Aorta (tissue), 5 donors: ENCODE measurements at places on chromosomes 1 and 21.

GRCh38 chr1:119009312-119009655 is 21.1 kb upstream of the TBX15 start:
- DNase-seq = no peak

- no peak for DNase-seq
Observed at GRCh38 chr1:111234866-111235265, 7.4 kb downstream of the CHI3L2 start.

- DNase-seq = no peak
Observed at GRCh38 chr1:211644653-211645052, 30.8 kb downstream of the NEK2 start.

DNA sequence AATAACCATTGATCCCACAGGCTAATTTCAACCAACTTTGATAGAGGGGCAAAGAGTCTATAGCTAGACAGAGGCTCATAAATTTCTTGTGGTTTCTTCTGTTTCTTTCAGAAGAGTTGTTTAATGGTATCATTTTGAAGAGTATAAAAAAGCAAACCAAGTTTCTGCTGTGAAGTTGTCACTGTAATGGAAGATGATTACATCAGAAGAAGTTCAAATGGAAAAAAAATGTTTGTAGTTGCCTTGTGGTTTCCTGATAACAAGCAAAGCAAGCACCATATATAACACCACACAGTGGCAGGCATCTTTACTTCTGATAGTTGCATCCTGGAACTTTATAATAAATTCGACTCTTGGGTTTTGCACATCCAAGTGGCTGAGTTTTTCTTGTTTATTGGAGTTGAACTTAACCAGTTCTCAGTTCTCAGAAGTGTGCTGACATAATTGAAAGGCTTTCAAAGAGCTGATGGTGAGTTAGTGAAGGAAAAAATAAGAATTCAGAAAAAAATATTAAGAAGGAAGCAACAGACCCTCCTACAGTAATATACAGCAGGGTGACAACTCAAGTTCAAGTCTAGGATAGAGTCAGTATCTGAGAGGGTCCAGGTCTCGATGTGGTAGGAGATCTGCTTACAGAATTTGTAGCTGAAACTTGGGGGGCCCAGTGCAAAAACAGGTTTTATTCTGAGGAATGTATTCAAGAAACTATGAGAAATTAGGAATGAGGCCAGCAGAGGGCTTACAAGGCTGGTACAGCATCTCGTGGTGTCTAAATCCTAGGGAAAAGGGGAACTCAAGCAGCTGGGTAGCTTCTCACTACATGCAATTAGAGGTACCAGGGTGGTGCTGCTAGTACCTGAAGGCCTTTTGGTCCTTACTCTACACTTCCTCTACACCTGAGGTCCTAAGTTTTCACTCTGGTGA is 123.5 kb downstream of the CRB1 start:
- no peak for DNase-seq

DNA sequence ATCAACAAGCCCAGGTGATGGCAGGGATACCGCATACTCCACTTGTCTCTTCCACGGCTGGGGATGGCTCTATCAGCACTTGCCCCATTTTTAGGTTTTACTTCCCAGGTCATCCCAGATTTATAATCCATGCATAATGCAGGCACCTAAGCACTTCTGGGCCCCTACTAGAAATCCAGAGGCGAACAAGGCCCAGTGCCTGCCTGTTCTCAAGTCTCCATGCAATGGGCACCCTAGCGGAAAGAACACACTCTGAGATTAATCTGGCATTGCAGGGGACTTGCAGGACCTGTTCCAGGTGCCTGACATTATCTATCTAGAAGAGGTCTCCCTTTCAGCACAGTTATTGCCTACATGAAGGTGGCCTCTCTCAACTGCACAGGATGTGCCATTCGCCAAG is 39.8 kb downstream of the HIVEP3 start:
- DNase-seq = no peak

GRCh38 chr1:207164086-207164485 is 60.1 kb downstream of the C4BPA start:
- no peak for DNase-seq

- no peak for DNase-seq
Observed at GRCh38 chr1:208601561-208601960, 357.4 kb upstream of the PLXNA2 start.

DNA sequence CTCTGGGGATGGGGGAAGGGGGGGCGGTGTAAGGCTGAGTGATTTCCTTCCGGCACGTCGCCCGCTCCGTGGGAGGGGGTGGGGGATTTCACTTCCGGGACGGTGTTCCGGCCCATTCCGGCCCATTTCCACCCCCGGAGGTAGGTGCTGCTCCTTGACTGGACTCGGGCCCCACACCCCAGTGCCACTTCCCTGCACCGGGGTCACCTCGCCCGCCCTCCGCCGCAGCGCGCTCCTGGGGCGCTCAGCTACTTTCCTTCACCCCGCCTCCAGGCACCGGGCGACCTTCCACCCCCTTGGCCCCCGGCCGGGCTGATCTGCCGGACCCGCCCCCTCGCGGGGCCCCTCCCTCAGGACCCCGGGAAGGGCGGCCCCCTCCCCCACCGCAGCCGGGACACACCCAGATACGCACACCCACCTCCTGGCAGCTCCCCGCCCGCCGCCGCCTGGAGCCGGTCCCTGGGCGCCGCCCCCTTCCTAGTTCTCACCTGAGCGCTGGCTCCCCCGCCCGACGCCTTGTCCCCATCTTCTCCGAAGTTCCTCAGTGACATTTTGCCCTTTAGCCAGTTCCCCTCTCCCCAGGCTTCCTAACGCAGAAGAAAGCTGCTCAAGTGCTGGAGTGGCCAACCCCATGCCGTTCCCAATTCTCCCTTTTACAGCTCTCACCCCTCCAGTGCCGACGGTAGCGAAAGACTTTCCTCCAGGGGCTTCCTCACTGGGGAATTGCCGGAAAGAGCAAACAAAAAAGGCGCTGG is at the start of gene ZBTB37:
TSS of gene ZBTB37 (plus strand) at position 115 of the 755 bp plus-strand sequence. CDS start 1,846 bp downstream, outside the sequence.
- peak; percentile 94 for DNase-seq

- no peak for DNase-seq
Observed at GRCh38 chr1:69172003-69173000, 395.4 kb upstream of the LRRC7 start.

- DNase-seq = no peak
Observed at GRCh38 chr1:38536089-38536488, 323.5 kb downstream of the RRAGC start.

DNA sequence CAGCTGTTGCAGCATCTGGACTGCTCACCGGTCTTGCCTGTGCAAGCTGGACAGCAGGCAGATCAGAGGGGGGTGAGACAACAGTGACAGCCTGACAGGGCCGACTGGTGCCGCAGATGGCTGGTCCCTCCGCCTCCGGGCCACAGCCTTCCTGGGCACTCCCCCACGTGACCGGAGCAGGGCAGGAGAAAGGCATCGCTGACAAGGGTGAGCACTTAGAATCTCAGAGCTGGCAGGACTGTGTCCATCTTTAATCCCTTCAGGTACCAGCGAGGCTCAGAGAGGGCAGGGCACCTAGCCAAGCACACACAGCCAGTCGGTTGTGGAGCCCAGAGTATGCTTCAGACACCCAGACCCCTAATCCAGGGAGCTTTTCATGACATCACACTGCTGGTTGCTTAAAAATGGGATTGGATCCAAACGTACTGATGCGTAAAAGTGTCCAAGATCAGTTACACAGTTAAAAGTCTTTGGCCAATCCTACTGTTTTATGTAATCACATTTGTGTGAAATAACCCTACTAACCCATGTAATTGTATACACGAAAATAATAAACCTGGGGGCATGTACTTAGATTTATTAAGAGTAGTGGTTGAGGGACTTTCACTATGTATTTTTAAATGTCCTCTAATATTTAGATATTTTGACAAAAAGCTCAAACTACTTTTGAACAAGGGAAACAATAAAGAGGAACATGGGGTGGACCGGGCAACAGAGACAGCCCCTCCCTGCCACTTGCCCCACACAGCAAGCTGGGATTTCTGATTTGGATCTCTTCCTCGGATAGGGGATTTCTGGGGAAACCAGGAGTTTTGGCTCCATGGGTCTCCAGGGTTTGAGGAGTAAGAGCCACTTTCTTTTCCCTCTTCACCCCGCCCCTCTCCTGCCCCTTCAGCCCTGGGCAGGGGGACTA is 758 bp upstream of the CNTN2 start:
- DNase-seq = no peak

- DNase-seq = no peak
Observed at GRCh38 chr1:162666006-162666645, 33.9 kb downstream of the DDR2 start.

GRCh38 chr1:91406773-91407389 is 2.2 kb upstream of the HFM1 start:
- DNase-seq = no peak

DNA sequence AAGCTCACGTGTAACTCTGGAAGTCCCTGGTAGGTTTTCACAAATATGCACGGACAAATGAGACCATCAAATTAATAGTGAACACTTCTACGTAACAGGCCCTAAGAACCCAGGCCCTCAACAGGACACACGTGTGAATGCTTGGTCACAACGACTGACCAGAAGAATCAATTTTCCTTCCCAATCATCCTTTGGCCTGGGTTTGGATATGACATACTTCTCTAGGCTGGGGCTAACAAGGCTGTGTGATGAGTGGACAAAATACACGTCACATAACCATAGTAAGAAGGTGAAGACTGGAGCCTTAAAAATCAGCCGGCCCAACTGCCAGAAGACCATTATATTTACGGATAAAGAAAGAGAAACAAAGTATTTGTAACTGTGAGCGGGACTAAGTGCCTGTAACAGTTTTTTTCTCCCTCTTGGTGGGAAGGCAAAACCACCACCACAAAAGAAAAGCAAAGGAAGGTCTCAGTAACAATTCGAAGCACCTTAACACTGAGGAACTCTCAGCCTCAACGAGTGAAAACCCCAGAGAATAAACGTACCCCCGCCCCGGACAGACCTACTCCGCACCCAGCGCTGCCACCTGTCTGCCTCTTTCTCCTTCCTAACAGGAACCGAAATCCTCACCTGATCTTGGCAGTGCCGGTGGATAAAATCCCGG is 450 bp downstream of the SDE2 start:
- no peak for DNase-seq

DNA sequence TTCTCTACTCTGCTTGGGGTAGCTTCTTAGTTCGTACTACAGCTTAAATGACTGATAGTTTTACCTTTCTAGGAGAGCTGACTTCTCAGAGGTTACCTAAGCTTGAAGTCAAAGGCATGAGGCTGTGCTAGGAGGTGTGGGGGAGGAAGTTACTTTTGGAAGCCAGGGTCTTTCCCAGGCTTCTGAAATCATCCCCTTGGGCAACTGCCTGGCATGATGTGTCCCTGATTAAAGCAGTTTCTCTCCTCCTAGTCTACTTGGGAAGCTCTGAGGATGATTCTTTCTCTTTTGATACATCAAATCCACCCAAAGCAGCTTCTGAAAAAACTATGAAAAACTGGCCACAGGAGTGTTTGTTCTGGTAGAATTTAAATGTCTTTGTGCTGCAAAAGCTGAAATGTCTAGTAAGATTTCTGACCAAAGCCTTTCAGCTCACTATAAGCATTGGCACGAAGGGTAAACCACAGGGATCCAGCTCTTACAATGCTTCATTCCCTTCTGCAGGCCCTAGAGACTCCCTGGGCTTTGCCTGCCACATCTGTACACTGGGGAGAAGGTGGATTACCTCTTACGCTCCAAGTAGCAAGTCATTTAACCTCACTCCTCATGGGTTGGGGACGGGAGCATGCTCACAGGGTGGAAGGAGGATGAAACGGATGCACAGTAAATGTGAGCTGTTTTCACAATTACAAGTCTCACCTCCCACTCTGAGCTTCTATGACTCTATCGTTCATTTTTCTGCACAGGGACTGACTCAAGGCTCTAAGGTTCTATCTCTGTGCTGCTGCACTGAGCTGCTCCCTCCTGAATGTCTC is 59.6 kb downstream of the RUNX1 start:
- DNase-seq = no peak

DNA sequence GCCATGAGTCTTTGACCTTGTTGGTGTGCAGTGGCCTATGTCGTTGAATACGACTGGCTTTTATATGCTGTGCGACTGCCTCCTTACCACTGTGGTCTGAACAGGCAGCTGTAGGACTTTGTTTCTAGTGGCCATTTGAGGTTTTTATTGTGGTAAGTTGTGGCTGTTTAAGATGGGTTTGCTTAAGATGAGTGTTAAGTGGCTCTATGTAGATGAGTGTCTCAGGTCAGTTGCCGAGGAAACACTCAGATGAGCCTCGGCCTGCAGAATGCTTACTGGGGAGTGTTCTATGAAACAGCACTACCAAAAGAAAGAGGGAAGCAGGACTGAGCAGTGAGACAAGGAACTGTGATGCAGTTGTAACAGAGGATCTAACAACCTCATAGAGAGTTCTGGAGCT is 14.9 kb upstream of the CD1C start:
- no peak for DNase-seq

DNA sequence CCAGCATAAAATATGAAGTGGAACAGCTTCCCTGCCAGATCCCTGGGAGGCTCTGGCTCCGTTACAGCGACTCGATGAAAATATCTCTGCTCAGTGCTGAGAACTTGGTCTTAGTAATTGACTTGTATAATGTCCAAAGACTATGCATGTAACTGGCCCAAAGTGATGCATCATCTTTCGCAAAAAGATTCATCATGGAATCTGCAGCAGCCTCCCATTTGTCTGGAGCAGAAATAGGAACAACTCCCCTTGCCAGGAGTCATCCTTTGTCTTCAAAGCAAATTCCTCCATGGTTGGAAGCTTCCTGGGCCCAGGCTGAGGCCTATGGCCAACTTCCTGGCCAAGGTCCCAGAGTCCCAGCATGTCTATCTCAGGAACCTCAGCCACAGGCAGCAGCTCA is 16.9 kb upstream of the SLC6A17 start:
- no peak for DNase-seq

GRCh38 chr1:23904748-23905357 is 8.3 kb downstream of the CNR2 start:
- DNase-seq = no peak

- DNase-seq = no peak
Observed at GRCh38 chr1:219798283-219799030, 129.9 kb downstream of the SLC30A10 start.

DNA sequence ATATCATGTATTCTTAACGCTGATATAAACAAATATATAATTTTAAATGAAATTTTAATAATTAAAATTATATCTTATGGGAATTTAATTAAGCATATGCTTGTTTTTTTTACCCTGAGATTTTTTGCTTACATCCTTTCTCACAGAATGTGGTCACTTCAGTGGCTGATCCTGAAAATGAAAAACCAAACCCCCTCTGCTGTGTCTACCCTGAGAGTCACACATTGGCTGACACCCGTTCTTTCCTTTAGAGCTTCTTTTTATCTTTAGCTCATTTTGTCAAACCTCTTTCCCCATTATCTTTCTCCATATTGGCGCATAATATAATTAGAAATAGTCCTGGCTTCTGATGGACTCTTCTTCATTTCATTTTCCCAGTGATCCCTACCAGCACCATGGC is 10.8 kb upstream of the CACYBP start:
- no peak for DNase-seq

DNA sequence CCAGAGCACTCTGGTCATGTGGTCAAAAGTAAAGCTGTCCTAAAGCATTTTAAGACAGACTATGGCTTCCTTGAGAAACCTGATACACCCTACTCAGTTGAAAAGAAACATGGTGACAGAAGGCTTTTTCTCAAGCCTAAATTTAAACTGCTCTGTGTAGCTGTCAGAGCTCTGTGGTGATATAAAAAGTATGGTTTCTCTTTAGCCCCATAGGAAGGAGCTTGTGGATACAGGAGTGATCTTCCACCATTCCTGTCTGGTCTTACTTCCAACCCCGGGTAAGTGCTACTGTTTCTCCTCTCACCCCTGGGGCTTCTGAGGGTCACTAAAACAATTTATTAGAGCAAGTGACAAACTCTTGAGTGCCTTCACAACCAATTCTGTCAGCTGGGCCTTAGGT is 8.5 kb downstream of the TP53BP2 start:
- DNase-seq = no peak
